Stimulated activated CD4-positive, alpha-beta T cell treated with anti-CD3 and anti-CD28 coated beads, Interleukin-1b, Interleukin-23, amount 100 ng/mL, for 4 hours (primary cell): ENCODE measurements at places on chromosomes 13 and 19.

- no peak for DNase-seq
Observed at GRCh38 chr13:90428522-90429210, 918.8 kb upstream of the MIR17HG start.

- no peak for DNase-seq
Observed at GRCh38 chr13:42272804-42273175, 838 bp downstream of the AKAP11 start.

DNA sequence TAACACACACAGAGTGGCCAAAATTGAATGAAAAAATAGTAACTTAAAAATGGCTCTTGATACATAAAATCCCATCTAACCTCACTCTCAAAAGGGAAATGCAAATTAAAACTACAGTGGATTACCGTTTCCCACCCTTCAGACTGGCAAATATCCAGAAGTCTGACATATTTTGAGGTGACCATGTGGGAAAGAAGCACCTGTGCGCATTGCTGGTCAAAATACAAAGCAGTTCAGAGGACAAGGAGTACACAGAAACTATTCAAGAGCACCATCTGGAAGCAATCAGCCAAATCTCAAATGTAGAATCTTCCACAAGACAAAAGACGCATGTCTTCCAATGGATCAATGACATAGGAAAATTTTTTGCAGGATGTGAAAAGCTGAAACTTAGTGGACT lies 23.2 kb downstream of the NALCN start:
- DNase-seq: no peak

DNA sequence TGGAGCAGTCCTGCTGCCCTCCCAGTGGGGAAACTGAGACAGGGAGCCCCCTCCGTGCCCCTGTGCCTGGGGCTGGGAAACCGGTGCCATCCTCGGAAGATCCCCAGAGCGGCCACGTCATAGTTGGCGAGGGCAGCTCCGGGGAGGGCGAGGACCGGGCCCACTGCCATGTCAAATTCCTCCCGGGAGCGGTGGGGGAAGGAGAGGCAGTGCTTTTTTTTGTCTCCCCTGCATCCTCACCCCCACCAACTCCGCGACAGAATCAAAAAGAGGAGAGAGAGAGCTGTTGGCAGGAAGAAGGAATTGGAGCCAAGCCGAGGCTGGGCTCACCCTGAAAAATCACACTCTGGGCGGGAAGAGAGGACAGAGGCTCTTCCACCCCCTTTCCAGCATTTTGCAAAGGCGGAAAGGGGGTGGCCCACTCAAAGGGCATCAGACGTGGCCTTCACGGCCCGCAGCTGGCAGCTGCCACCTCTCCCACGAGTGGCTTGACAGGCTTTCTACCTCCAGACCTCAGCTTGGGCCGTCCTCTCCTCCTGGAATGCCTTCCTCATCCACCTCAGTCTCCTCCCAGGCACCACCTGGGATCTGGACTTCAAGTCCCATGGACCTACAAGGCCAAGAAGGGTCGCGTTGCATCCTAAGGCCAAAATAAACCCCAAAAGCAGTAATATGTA lies 19.6 kb upstream of the NFIC start:
- no peak for DNase-seq

DNA sequence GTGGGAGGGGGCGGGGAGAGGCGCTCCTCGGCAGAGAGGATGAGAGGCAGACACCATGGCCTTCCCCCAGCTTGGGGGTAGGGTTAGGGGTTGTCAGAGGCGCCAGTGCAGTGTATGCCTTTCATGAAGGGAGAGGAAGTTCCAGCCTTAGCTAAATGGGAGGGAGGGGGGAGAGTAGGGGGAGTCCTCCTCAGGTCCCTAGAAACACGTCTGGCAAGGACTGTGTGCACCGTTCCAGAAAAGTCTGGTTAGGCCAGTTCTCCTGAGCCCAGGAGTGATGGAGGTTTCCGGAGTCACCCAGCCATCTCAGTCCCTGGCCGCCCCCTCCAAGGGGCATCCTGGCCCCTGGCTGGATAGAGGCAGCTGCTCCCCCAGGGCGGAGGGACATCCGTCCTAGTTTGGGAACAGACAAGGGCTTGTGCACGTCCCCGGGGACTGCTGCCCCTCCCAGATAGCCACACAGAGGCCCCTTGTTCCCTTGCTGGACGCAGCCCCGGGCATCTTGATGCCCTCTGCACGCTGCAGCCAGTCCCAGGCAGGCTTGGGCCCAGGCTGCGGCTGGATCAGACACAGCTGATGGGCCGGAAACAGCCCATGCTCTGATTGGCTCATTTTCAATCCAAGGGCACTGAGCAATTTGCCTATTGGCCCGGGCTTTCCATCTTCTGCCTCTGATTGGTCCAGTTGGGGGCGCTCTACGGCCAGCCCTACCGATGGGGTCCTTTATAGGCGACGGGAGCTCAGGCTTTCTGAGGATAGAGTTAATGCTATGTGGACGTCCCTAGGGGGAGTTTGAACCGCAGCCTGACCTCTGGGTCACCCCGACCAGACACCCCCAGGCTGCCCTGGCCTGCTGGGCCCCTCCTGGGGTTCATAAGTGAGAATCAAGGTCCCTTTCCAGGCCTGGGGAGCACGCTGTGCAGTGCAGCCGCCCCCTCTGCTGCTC lies 3.8 kb downstream of the S1PR2 start:
- DNase-seq: no peak

DNA sequence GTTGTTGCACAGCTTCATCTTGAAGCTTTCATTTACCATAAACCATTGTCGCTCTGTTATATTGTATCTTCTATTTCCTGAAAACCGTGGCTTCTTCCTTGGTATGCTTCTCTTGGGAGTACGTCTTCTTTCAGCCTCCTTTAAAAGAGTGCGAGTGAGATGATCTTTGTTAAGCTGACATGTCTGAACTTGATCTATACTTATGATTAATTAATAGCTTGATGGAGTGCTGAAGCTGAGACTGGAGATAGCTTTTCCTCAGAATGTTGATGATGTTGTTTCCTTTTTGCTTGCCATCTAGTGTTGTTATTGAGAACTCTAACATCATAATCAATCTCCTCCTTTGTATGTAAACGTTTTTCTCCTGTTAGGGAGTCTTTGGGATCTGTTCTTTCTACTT lies 529.3 kb upstream of the SPRY2 start:
- DNase-seq: no peak

DNA sequence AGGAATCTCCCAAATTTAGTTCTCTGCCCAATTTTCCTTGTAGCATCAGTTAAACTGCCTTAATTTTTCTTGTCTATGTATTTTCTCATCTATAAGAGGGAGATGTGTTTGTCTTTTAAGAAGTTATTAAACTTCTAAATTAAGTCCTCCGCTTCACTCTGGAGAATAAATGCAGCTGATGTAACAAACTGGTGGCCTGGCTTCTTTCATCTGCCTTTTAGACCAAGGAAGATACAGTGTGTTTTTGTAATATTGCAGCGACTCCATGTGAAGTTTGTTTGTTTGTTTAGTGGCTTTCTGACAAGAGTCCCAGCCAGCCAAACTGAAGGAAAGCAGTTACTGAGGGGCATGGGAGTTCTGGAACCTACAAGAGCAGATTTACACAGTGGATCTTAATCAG lies 56.4 kb downstream of the KLF12 start:
- DNase-seq: no peak

GRCh38 chr13:33017323-33017929 lies 1.2 kb downstream of the KL start:
- peak; percentile 5 for DNase-seq
